ENCODE measurements at places on chromosomes 4 and X. TPM values are rescaled to one million over a fixed set of nuclear protein-coding genes. Genes with fewer than 3 reads are reported as not detected.

DNA sequence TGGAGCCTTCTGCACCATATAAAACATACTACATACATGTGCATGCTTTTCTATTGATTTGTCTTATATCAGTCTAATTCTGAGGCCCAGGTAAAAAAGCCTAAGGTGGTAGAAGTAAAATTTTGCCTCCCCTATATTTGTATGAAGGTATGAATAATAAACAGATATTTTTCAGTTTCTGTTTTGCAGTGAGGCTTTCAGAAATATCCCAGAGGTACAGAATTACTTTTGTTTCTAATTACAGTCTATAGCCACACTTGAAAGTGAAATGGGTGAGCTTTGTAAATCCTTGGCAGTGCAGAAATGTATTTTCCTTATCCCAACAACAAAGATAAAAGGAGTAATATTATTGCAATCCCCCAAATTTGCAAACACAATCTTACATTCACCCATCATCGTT is 59.5 kb downstream of the DDX60 start:
- DNase-seq = no peak

- DNase-seq = no peak
These were observed 31.4 kb upstream of the SLC25A31 start for GRCh38 chr4:127698789-127699200.

DNA sequence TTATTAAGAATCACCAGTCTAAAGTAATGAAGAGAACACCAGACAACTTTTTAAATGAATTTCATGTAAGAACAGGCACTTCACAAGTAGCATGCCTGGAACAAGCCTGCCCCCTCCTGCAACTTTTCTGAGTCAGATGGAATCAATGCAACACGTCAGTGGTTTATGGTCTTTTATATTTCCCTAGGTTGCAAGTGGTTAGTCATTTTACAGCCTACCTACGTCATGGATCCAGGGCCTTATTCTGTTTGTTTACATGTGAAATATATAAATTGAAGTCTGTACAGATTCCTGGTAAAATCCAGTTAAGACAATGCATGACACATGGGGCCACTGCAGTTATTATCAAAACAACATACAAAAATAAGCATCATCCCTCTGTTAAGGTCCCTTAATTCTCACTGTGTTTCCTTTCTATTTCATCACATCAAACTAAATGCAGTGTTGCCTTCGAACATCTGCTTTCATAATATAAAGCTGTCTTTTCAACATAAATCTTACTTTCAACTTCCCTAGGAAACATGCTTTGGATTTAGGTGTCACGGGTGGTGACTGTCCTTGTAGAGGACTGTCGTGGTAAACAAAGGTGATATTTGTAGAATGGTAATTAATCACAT is 309.3 kb downstream of the FRMPD4 start:
- no peak for DNase-seq

DNA sequence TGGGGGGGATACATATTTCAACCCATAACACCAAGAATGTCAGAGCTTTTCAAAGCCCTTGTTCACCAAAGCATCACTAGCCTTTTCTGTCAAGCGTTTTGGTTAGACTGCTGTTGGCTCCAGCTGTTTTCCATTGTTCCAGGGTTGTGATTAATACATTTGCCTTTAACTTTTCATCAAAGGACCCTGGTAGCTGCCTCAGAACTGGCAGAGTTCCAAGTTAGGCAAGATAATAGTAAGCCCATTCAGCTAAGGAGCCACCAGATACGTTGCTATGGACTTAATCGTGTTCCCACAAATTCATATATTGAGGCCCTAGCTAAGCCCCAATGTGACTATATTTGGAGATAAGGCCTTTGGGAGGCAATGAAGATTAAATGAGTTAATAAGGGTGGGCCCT is 37.1 kb downstream of the ENOPH1 start:
- DNase-seq = peak; percentile 10

DNA sequence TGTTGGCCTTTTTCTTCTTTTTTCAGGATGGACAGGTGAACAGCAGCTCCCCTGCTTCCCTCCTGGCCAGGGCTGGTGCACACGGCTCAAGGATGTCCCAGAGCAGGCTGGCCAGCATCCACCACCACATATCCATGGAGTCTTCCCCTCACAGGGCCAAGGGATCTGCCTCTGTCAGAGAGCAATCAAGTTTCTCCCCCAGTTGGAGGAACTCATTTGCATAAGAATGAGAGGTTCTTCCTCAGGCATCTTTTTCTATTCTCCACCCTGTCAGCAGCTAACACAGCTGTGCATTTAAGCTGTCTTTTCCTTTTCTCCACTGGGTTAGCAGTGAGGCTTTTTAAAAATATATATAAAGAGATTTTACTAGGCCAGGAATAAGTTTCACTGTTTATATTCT is 143.8 kb downstream of the ANAPC10 start:
- DNase-seq = no peak

DNA sequence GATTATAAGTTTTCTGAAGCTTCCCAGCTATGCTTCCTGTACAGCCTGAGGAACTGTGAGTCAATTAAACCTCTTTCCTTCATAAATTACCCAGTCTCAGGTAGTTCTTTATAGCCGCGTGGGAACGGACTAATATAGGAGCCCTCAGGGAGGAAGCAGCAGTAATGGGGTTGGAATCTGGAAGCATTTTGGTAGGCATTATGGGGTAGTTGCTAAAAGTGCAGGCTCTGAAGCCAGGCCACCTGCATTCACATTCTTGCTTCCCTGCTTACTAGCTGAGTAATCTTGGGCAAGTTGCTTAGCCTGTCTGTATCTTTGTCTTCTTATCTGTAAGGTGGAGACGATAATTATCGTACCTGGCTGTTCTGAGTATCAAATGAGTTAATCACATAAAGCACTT is 137.9 kb upstream of the NHS start:
- no peak for DNase-seq

DNA sequence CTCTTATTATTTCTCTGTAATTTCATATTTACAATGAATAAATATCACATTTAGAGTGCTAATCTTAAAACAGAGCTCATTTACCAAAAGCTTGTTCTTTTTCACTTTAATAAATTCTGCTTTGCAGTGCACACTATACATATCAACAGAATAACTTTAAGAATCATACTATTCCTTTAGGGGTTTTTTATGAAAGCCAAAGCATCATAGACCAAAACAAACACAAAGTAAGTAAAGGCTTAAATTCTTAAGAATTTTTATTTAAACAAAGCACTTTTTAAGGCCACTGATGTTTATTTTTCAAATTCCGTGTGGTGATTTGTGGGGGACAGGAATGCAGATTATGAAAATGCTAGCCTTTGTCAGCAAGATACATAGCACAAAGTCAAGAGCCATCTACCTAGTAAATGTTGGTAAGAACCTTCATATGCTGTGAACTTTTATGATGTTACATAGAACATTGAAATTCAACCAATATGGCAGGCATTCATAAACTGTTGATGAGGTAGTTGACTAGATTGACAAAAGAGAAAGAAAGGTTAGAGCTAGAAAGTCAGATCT is 17.8 kb downstream of the TIGD2 start:
- no peak for DNase-seq

DNA sequence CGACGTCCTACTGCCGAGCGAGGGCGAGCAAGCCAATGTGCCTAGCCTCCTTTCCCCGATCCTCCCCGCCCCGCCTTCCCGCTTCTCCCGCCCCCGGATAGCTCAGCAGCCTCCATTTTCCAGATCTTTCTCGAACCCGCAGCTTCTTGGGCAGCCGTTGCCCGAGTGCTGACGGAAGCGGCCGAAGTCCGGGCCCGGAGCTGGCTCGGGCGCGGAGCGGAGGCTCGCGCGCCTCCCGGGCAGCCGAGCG is 172 bp upstream of the HSPA4L start:
- peak; percentile 62 for DNase-seq

DNA sequence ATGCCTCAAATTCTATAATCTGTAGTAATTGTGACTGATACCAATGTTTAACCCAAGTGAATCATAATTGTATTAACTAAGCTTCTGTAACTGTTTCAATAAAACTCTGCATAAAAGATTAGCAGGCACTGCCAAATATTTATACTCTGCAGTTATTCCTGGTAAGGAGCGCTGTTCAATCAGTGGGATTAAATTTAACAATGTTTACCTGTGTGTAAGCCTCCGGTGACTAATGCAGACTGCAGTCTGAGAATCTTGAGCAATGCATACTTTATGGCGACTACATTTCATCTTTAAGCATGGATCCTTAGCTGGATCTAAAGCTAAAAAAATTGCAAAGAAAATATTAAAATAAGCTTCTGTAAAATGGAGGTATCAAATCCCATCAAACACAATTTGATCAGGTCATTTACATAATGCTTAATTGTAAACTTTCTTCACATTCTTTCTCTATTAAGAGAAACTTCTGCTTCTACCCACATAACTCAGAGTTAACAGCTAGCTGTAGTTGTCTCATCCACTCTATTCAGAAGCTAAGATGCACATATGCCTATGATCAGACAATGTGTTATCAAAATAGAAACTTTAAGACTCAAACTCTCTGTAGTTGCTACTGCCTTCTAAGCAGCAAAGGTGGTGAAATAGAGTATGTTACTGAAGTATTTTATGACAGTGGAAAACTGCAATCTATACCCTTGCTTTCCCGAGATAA is 234.0 kb downstream of the SPOCK3 start:
- no peak for DNase-seq

DNA sequence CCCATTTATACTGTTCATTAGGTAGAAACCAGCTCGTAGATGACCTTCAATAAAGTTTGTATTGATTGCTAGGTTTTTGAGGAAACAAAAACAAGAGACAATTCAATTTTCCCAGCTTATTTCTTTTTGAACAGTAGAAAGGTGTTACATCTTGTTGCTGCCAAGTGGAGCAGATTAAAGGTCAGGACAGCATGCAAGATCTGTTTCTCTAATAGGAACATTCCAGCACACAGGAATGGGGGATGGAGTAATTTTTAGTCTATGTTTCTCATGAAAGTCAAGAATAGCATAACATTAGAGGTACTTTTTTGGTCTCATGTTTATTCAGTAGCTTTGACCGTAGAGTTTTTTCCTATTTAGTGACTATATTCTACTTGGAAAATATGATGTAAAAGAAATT is 132.4 kb downstream of the IL1RAPL1 start:
- no peak for DNase-seq

The SRPX gene
- total RNA-seq = 368 TPM

The LRIT3 gene
- total RNA-seq = not detected

The KDM6A gene
- total RNA-seq = 15.4 TPM

The LEF1 gene
- not detected for total RNA-seq
